ENCODE measurements at places on chromosomes 16 and 17.

- no peak for DNase-seq
These were observed 63.3 kb downstream of the TUBD1 start for GRCh38 chr17:59829217-59830006.

- peak; percentile 39 for DNase-seq
These were observed at the start of gene PLCG2 for GRCh38 chr16:81778861-81779535. Gene PLCG2 (plus strand): TSS chr16:81779291. CDS start chr16:81785990, 6,699 bp downstream.

- no peak for DNase-seq
These were observed 1.4 kb downstream of the LPCAT2 start for GRCh38 chr16:55510185-55510805.

DNA sequence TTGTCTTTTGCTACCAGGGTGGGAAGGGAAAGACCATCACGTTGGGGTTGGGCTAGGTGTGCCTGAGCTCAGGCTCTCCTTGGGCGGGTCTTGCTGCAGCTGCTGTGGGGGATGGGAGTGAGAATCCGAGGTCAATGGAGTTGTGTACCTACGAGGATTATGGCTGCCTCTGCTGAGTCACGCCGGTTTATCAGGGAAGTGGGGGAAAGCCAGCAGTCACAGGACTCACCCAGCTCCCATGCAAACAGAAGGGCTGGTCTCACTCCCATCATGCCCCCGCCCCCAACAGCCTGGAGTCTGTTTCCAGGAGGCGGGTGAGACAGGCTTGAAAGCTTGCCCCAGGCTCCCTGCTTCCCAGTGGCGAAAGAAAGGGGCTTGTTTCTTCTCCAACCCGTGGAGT is 1259.0 kb upstream of the GOT2 start:
- DNase-seq = no peak

DNA sequence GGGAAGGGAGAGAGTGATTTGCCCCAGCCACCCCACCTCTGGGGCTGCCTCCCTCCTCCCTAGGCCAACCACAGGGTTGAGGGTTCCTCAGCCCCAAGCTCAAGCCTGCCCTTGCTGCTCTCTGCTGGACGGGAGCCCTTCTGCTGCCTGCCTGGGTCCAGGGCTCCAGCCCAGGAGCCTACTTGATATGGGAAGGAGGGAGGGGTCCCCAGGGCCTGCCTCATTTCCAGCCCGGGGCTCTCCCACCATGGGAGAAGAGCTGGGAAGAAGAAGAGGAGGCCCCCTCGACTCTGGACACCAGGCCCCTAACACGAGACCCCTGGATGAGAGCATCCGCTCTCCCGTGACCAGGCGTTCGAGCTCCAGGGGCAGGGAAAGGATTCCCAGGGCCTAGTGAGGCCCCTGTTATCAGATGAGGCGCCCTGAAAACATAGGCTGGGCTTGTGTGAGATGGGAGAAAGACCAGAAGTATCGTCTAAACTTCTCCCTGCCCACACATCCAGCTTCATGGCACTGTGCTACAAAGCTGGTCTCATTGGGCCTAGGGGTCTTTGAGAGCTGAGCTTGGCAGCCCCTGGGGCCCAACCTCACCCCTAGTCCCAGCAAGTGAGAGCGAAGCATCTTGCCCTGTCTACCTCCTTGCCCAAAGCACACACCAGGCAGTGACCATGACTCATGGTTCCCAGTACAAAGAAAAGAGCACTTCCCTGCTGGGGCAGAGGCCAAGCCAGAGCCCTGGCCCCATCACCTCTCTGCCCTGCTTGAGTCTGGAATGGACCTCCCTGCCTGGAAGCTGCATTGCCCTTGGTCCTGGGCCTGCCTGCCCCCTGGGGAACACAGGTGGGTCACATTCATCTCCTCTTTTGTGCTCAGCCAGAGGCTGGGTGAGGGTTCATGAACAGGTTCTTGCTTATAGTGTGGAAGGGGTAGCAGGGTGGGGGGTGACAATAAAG is 987 bp downstream of the SLC16A5 start:
- no peak for DNase-seq

DNA sequence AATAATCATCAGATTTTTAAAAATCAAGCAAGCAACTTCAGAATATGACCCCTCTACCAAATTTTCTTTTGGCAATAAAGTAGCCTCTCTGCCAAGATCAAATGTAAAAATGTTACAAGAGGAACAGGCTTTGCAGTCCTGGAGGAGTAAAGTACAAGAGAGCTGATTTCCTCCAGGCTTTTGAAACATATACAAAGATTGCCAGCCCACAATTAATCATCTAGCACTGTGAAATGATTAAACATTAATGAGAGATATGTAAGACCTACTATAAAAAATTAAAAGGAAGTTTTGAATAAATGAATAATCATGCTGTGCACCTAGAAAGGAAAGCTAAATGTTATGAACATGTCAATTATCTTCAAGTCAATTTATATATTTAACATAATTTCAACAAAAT is 26.3 kb downstream of the TXNDC11 start:
- DNase-seq = no peak

- DNase-seq = no peak
These were observed 17.4 kb upstream of the MPRIP start for GRCh38 chr17:17024778-17025300.

GRCh38 chr17:32261417-32261736 is 4.3 kb upstream of the RHBDL3 start:
- DNase-seq = no peak

Measured in stimulated activated CD8-positive, alpha-beta memory T cell treated with anti-CD3 and anti-CD28 coated beads, Interleukin-4, amount 100 ng/mL, for 1 hour (primary cell).